Lung (tissue), 17 donors: ENCODE measurements at places on chromosomes 16 and 17.

GRCh38 chr16:68286153-68287074 is 22.1 kb downstream of the SLC7A6 start:
- DNase-seq, result no peak

- peak; percentile 93 for DNase-seq
Observed at GRCh38 chr16:22192261-22193062, 13.6 kb upstream of the EEF2K start.

- DNase-seq, result no peak
Observed at GRCh38 chr16:70575376-70575775, 51.8 kb downstream of the SF3B3 start.

GRCh38 chr16:3459401-3460090 is 16.1 kb downstream of the NAA60 start:
- DNase-seq, result no peak

- no peak for DNase-seq
Observed at GRCh38 chr17:45029758-45030423, 21.5 kb downstream of the DCAKD start.

DNA sequence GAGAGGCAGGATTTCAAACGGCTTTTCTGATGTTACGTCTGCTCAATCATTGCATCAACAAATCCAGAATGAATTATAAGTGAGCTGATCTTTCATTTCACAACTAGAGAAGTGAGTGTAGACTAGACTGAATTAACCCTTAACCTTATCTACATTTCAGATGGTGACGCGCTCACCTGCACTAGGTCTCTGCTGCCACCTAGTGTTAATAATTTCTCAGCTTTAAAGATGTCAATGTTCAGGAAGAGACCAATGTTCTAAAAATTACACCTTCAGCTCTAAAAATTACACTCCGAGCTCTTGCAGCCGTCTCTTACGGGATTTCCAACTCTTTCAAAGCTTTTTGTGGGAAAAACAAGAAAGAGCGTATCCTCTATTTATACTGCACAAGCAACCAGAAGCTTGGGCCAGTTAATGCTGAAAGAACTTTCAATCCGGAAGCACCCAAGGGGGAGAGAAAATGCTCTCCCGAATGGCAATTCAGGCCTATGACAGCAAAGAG is 88.2 kb upstream of the FA2H start:
- peak; percentile 48 for DNase-seq

DNA sequence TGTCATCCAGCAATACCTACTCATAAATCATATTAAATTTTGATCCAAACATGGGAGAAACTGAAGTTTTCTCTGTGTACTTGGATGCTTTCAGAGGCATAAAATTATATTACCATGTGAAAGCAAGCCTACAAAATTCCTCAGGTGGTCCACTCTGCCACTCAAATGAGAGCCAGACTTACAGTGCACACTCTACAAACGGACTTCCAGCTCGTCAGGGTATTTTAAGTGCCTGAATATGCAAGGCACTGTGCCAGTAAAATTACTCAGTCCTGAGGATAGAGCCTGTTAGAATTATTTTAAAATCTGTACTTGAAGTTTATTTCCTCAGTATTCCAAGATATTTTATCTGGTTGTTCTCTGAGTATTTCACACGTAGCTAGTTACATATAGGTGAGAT is 54.5 kb downstream of the TENT4B start:
- DNase-seq, result peak; percentile 39

DNA sequence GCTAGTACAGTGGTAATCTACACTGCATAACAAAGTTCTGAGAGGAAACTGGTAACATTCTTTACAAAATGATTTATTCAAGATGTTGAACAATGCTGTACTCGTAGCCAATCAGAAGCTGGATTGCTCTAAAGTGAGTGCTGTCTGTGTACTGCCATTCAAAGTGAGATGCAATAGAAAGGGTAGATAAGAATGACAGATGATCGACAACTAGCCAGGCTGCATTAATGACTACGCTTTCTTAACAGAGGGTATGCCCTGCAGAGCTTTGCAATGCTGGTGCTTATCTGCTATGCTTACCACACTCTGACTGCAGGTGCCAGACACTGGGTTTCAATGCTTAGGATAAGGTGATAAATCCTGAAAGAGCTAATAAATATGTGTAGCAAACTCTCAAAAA is 46.1 kb upstream of the SLC25A19 start:
- DNase-seq, result no peak
